ENCODE measurements at places on chromosomes 12 and 14.

GRCh38 chr14:105167303-105168092 lies 1.1 kb downstream of the JAG2 start:
- no peak for DNase-seq

GRCh38 chr12:130799051-130799450 lies 40.0 kb downstream of the STX2 start:
- no peak for DNase-seq

GRCh38 chr12:27185234-27186021 lies 58.7 kb upstream of the STK38L start:
- no peak for DNase-seq

DNA sequence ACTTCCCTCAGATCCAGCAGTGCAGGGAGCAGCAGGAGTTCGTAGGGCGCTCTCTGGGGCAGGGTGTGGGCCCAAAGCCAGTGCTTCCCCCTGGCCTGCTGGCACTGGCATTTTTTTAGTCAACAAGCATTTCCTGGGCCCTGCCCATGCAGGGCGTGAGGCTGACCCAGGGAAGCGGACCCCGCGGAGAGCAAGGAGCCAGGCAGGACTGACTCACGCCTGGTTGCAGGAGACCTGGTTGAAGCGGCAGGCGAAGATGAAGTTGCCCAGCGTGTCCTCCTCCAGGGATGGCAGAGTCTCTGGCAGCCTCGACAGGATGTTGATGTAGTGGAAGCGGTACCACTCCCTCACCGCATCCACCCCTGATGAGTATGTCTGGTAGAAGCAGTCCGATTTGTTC lies 13.5 kb downstream of the SCNN1A start:
- no peak for DNase-seq

- no peak for DNase-seq
These were observed 399 bp downstream of the NCAPD2 start for GRCh38 chr12:6494258-6494743.

Data from substantia nigra (tissue), 51 donors.